ENCODE measurements at places on chromosomes 7 and 10.

DNA sequence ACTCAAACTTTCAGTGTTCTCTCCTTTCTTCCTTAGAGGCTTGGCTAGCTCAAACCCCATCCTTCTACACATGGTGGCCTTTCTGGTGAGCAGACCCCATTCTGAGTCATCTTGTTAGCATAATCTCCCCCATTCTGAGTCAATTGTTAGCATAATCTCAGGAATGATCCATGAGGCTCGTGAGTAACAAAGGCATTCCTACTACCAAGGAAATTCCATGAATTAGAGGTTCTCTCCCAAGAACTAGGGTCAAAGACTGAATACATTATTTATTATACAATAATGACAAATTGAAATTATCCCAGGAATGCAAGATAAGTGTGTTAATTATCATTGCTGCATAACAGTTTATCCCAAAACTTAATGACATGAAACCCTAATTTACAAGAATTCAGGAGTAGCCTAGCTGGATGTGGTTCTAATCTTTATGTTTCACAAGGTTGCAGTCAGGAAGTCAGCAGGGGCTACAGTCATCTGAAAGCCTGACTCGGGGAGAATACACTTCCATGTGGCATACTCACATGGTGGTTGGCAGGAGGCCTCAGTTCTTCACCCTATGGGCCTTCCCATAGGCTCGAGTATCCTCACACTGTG lies 100.2 kb downstream of the MMRN2 start:
- no peaks in the 10 kb centered on the region for H3K36me3 ChIP-seq
- DNase-seq: no peak
- no peaks in the 10 kb centered on the region for H3K4me1 ChIP-seq
- no peak overlapping the region for H3K27ac ChIP-seq
- no peaks in the 10 kb centered on the region for H3K27me3 ChIP-seq

DNA sequence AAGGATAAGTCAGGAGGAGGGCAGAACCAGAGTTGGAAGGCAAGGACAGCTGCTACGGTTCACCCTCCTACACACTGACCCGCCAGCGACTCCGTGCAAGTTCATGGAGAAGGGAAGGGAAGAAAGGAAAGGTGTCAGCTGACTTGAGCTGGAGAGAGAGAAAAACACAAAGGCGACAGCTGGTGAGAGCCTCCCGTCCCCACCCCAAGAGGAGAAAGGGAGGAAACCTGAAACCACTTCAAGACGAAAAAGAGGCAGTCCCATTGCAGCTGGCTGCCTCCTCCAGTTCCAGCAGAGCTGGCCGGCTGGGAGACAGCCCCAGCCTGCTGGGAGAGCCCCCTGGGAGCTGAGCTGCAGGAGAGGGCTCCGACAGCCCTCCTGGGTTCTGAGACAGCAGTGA lies 75.2 kb downstream of the PARD3 start:
- H3K4me1 ChIP-seq: peaks cover 49% of the 10 kb centered on the region
- peak overlapping the region; percentile 39 for H3K27ac ChIP-seq
- no peak for DNase-seq

GRCh38 chr10:77034795-77035194 lies 602.8 kb downstream of the KCNMA1 start:
- no peak for DNase-seq
- no peak overlapping the region for H3K4me3 ChIP-seq
- no peaks in the 10 kb centered on the region for H3K36me3 ChIP-seq
- H3K27me3 ChIP-seq: no peaks in the 10 kb centered on the region
- H3K27ac ChIP-seq: no peak overlapping the region

- H3K27me3 ChIP-seq: no peaks in the 10 kb centered on the region
- no peaks in the 10 kb centered on the region for H3K4me1 ChIP-seq
- no peak overlapping the region for H3K27ac ChIP-seq
- no peak for DNase-seq
- H3K36me3 ChIP-seq: no peaks in the 10 kb centered on the region
- no peak overlapping the region for H3K4me3 ChIP-seq
These were observed 259.7 kb downstream of the AHR start for GRCh38 chr7:17558135-17558534.

DNA sequence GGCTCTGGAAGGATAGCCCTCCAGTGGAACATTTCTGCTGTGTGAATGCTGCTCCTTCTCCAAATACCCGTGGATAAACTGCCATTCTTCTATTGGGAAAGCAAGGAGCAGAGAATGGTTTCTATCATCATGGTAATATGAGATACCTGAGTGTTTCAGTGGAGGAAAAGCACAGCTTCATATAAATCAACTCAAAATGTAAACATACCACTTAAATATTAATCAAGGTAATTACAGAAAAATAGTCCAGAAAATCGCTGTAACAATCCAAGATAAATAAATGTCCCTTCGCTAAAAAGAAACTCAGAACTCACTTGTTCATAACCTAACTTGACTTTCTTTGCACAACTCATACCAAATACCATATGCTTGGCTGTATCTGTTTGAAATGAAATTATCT lies 635.8 kb downstream of the PARD3 start:
- no peak for DNase-seq
- H3K27ac ChIP-seq: no peak overlapping the region
- H3K4me3 ChIP-seq: no peak overlapping the region
- H3K36me3 ChIP-seq: no peaks in the 10 kb centered on the region
- peaks cover 3% of the 10 kb centered on the region for H3K4me1 ChIP-seq

DNA sequence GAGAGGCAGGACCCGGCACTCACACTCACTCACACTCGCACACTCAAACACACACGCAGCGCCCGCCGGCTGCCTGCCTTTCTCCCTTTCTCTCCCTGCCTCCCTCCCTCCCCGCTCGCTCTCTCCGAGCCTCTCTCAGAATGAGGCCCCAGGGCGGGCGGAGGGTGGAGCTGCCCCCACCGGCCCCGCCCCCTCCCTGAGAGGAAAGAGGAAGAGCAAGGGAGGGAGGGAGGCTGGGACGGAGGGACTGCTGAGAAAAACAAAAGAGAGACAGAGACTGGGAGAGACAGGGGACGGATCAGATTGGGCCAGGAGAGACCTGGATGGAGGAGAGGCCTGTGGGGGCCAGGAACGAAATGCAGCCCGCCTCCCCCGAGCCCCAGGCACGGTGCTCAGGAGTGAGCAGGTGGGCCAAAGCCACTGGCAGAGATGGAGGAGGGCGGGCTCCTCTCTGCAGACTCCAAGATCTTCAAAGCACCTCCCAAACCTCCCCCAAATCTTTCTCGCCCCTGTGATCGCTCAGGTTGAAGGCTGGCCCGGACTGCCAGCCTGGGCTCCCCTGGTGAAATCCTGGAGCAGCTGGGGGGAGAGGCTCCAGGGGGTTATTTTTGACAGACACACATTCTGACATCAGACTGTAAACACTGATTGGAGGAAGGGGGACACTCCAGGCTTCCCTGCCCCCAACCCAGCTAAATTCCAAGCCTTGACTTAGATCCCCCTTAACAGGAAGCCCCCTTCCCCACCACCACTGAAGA lies 5.1 kb downstream of the LDB1 start:
- no peaks in the 10 kb centered on the region for H3K27me3 ChIP-seq
- peak overlapping the region; percentile 89 for H3K27ac ChIP-seq
- peak; percentile 88 for DNase-seq
